ENCODE measurements at places on chromosomes 5 and 9. TPM values are rescaled to one million over a fixed set of nuclear protein-coding genes. Genes with fewer than 3 reads are reported as not detected.

PCDHA7 gene
- total RNA-seq, result not detected

DBH gene
- total RNA-seq, result not detected

SLC23A1 gene
- total RNA-seq, result not detected

SOHLH1 gene
- not detected for total RNA-seq

FBXW5 gene
- total RNA-seq, result 443 TPM

EXD3 gene
- 5.5 TPM for total RNA-seq

RNF180 gene
- total RNA-seq, result 5.7 TPM

CSF1R gene
- 10.7 TPM for total RNA-seq

FBP1 gene
- not detected for total RNA-seq

OR1J2 gene
- not detected for total RNA-seq

ANKRD31 gene
- total RNA-seq, result not detected

SELENOP gene
- 290 TPM for total RNA-seq

RCL1 gene
- 28.8 TPM for total RNA-seq

PCDHGA7 gene
- total RNA-seq, result 1.9 TPM

BTNL8 gene
- total RNA-seq, result 0.22 TPM

CKS2 gene
- 13.2 TPM for total RNA-seq

OSTF1 gene
- 9.8 TPM for total RNA-seq

NR6A1 gene
- 5.6 TPM for total RNA-seq

DNAH5 gene
- 1.0 TPM for total RNA-seq

CETN3 gene
- total RNA-seq, result 4.2 TPM

NR4A3 gene
- 4.8 TPM for total RNA-seq

NSG2 gene
- total RNA-seq, result not detected

INSL4 gene
- not detected for total RNA-seq

All from gastrocnemius medialis (tissue), 4 donors.